Nephron progenitor cell (in vitro differentiated cells): ENCODE measurements at places on chromosomes 7 and 10.

DNA sequence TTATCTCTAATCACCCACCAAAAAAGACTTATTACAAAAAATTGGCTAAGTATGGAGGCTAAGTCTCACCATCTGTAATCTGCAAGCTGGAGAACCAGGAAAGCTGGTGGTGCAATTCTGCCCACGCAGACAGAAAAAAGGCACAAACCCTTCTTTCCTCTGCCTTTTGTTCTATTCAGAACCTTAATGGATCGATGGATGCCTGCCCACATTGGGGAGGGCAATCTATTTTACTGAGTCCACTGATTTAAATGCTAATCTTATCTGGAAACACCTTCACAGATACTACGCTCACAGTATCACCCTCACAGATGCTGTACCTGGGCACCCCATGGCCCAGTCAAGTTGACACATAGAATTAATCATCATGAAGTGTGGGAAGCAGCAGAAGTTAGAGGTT, 10.2 kb downstream of the IGFBP3 start:
- DNase-seq: no peak

- DNase-seq: no peak
These were observed 116.4 kb upstream of the TCERG1L start for GRCh38 chr10:131427901-131428300.

DNA sequence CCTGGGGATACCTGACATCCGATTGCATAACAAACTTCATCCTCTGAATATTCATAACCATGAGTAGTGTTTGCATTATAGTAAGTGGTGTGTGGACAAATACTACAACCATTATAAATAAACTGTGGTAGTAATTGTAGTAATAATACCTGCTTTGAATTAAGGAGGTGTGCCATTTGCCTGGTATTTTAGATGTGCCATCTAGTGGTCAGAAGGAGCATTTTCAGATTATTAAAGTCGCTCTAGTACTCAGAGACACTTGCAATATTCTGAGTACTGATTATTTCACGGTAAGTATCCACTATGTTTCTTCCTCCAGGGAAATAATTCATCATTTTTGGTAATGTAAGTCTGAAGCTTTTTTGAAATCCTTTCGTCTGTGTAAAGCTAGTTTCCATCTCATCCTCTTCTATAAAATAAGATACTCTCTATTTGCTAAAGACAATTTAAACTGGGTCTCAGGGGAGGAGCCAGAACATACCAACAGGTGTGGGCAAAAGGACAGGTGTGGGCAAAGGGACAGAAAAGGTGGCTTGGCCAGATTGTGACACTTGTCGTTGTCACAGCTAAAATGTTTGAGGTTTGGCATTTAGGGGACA, 115.3 kb upstream of the WDR11 start:
- no peak for DNase-seq

DNA sequence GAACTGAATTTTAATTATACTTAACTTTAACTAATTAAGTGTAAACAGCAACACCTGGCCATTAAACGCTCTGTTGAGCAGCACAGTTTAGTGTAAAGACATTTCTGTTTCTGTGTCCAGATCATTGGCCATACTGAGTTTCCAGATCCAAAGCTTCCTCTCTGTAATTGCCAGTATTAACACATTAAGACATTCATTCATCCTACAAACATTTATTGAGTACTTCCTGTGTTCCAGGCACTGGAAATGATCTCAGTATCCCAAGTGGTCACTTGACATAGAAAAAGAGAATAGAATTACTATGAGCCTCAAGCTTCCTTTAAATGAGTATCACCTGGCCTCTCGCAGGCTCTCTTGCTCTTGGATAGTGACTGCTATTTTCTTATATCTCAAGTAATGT, 618.1 kb downstream of the SORCS3 start:
- no peak for DNase-seq

- peak; percentile 45 for DNase-seq
These were observed 22.8 kb upstream of the ANKRD2 start for GRCh38 chr10:97549587-97550322.

DNA sequence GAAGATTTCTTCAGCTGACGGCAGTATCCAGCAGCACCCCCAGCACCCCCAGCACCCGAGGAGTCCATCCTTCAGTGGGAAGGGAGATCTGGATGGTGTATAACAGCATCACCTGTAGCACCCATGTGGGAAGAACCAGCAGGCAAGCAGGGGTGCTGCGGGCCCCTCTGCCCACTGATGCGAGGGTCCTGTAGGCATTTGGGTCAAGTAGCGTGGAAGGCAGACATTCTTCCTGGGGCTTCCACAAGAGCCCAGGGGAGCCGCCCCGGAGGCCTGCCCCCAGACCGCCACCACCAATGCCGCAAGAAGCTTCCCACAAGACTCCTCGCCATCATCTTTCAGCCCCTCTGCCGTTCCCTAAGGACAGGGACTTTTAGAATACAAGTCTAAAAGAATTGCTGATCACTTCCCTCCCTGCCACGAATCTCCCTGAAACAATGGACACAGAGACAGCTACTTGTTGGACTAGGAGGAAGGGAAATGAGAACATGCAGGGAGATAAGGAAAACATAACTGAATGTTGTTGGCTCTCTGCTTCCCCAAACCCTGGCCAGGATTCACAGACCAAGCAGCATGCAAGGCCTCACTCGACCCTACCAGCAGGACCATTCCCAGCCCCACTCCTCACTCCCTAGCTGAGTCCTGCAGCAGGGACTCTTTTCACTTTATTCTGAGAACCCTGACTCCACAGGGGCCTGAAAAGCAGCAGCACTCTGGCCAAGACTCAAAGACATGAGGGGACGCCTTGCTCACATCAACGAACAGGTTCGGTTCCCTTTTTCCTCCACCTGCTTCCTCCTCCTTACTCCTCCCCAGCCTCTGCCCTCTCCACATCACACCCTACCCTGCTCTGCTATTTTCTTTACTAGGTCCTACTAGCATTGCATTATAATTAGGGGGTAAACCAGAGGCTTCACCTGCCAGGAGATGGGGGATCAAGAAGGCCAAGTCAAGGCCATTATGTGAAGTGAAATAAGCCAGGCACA, 164.5 kb downstream of the HERPUD2 start:
- no peak for DNase-seq

- DNase-seq: no peak
These were observed 652.8 kb upstream of the CELF2 start for GRCh38 chr10:10364902-10365301.

- DNase-seq: no peak
These were observed 4.1 kb upstream of the GTPBP4 start for GRCh38 chr10:983971-984655.

- DNase-seq: no peak
These were observed 154.3 kb downstream of the GNAT3 start for GRCh38 chr7:80357530-80357929.

DNA sequence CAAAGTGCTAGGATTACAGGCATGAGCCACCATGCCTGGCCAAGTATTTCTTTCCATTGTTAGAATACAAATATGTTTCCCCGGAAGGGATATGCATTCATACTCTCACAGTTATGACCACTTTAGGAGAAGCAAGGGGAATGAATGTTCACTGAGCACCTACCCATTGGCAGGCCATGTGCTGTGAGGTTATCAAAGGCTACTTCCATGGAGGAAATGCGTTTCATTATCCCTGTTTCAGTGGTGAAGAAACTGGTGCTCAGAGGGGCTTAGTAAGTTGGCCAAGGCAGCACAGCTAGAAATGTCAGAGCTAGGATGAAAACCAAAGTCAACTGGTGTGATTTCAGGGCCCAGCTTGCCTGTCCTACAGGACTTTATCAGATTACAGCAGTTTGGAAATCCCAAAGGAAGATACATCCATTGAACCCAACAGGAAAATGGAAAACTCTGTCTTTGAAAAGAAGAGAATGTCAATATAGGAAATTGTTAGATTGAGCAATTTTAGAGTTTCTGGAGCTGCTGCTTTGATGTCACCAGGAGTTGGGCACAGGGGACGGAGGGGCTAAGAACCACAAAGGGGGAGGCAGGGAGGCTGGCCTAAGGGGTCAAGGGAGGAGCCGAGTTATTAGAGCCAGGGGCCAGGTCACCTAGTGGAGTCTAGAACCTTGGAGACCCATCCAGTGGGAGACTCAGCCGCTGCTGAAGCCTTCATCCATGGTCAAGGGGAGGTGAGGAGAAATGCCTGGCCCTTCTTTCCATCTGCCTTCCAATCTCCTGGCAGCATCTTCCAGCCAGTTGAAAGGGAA, 319.8 kb downstream of the FRMD4A start:
- DNase-seq: no peak

DNA sequence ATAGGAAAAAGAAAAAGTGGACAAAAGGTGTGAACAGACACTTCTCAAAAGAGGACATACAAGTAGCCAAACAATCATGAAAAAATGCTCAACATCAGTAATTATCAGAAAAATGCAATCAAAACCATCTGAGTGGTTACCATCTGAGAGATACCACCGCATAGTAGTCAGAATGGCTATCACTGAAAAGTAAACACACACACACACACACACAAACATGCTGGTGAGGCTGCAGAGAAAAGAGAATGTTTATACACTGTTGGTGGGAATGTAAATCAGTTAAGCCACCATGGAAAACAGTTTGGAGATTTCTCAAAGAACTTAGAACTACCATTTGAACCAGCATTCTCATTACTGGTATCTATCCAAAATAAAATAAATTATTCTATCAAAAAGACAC, 145.7 kb downstream of the CYP26A1 start:
- no peak for DNase-seq

DNA sequence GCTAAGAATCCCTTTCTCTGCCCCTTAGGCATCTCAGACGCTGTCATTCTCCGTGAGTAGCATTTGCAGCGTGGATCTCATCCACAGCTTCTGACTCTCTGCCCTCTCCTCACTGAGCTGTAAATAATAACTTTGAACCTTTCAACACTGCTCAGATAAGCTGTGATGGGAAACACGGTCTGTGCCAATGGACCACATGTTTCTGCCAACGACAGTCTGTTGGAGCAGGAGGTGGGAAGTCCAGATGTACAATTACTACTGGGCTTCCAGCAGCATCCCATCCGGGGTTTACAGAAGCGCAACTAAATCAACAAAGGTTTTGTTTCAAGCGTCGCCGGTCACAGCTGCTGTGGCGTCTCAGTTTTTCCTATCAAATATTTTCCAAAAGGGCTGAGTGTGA, 1110.6 kb downstream of the TYW1 start:
- DNase-seq: no peak

GRCh38 chr7:154777908-154778307, 225.0 kb downstream of the PAXIP1 start:
- no peak for DNase-seq

DNA sequence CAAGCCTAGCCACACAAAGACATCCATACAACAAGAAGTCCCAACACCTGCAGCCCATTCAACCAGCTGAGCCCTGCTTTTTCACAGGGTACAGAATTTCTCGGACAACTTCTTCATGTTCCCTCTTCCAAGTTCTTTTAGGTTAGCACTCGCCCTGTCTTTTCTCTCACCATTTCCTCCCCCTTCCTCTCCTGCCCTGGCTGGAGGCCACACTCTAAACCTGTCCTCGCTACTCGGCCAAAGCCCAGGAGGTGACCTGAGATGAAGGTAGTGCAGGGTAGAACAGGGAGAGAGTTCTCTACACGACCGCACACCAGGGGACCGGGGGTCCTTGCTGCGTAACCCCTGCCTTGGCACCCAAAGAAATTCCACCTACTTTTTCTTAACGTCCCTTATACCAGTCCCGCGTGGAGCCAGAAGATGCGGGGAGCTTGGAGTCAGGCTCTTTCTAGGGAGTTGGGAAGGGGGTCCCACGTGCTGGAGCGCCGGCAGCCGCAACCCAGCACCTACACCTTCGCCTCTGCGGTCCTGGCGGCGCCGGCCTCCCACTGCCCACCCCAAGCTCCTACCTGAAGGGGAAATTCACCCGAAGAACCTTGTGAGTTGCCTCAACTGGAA, 16.0 kb upstream of the DLX6 start:
- no peak for DNase-seq

GRCh38 chr10:112126172-112126571, 57.4 kb downstream of the GPAM start:
- DNase-seq: no peak

- no peak for DNase-seq
These were observed 134.8 kb upstream of the LAMB4 start for GRCh38 chr7:108265007-108265406.

DNA sequence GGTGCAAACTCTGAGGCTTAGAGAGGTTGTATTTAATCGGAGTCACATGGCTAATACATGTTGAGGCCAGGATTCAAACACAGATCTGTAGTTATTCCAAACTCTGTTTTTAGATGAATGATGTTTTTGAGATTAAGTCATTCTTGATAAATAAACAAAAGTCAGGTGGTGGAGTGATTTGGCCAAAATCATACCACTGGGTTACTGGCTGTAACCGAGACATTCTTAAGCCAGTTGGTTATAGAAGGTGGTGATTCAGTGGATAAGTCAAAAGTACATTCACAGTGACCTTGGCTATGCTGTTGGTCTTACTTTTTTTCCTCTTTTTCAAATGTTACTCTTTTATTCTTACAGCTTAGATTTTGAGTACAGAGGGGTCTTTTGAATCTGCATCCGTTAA, 361.4 kb downstream of the KIF20B start:
- DNase-seq: no peak

DNA sequence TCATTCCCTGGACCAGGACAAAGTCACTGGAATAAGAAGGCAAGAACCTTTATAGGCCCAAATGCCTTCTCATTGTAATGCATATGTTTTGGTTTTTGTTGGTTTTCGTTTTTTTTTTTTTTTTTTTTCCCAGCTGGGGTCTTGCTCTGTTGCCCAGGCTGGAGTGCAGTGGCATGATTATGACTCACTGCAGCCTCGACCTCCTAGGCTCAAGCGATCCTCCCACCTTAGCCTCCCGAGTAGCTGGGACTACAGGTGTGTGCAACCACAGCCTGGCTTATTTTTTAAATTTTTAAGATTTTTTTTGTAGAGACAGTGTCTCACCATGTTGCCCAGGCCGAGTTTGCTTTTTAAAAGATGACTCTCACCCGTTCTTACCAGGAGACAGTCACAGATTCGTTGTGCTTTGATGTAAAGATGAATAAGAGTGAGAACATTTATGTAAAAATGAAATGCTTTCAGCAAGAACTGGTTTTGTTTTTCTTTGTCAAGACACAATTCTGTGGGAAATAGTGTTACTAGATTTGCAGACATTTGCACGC, 7.6 kb downstream of the IQCE start:
- no peak for DNase-seq
